Activated naive CD4-positive, alpha-beta T cell treated with Interleukin-2 at 50 U/mL for 16 hours (primary cell): ENCODE measurements at places on chromosomes 6 and 20.

- no peak for DNase-seq
Measured at GRCh38 chr6:40176152-40176551, 241.9 kb upstream of the MOCS1 start.

DNA sequence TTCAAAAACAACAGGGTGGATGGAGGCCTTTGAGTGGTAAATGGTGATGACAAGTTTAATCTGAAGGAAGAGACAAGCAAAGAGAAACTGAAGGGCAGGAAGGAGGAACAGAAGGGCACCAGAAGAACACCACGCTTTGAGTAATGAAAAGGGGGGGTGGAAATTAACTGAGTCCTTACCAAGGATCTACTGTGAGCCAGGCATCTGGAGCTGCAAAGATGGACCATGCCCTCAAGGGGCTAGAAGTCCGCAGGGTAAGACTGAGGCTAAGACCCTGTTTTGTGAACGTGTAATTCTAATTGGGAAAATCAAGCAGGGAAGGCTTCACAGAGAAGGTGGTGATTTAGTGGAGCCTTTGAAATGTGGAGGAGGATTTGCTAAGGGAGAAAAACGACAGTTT lies 1.6 kb downstream of the NDRG3 start:
- DNase-seq: no peak

DNA sequence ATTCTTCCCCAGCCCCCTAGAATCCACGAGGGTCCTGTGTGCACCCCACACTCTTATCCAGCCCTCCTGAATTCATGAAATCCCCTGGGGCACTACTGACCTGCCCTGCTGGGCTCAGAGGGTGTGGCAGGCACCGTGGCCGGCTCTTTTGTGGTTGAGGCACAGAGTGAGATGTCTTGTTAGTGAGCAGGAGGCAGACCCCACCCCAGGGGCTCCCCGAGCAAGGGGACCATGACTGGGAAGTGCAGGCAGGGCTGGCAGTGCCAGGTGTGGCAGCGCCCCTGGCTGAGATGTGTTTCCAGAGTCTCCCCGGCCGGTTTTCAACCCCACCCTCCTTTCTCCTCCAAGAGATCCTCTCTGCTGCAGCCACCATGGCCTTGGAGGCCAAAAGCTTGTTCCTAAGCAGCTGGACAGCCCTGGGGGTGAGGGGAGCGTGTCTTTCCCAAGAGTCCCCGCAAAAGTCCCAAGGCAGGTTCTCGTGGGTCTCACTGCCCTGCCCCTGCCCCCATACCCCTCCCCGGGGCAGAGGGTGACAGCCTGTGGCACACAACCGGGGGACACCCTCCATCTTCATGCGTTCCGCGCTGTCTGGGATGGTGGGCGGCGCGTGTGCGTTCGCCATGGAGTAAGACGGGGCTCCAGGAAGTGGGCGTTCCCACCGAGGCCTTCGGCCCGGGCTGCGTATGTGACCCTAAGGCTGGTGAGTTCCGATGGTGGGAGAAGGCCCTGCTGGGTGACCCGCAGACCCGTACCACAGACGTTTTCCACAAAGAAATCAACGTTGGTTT lies 208.9 kb downstream of the TAF4 start:
- no peak for DNase-seq

DNA sequence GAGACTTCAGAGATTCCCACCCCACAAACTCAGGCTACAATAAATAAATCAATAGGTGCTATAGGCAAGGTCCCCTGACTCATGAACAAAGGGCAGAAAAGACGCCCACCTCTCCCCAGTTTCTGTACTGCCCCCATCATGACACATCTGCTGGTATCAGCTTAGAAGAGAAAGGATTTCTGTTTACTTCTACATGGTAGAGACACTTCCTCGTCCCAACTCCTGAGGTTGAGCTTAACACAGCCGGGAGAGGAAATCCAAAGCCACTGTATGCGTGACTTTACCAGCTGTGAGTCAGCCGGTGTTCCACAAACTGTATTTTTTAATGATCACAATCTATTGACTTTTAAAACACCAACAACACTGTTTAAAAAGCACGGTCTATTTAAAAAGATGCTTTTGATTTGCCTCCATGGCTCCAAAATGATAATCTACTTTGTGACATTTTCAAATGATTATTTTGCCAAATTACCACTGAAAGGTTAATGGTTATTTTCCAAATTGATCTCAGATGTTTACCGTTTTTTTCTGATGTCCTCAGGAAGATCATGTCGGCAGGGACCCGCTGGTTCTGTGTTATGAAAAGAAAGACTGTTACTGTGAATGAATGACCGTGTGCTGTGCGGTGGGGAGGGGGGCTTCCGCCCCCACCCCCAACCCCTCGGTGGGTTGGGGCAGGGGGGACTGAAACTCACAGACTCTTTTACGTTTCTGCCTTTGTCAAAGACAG lies 72.5 kb downstream of the ATP9A start:
- peak; percentile 17 for DNase-seq

DNA sequence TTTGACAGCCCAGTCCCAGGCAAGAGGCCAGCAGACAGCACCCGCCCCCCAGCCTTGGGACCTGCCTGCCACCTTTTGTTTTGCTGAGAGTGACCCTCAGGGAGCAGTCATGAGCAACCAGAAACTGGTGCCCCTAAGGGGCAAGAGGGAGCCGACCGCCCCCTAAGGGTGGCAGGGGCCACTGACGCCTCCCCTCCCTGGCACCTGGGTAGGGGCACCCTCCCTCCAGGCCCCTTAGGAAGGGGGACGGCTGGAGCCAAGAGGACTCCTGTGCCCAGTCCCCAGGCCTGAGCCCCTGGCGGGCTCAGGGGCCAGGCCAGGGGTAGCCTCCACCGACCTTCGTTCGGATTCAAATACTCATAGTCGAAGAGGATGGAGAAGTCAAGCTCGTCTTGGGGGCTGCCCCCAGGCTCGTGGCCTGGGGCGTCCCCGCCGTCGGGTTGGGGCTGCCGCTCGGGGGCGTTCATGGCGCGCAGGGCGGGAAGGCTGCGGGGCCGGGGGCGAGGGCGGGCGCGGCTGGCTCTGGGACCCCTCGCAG lies 417 bp downstream of the NFATC2 start:
- DNase-seq: peak; percentile 64

DNA sequence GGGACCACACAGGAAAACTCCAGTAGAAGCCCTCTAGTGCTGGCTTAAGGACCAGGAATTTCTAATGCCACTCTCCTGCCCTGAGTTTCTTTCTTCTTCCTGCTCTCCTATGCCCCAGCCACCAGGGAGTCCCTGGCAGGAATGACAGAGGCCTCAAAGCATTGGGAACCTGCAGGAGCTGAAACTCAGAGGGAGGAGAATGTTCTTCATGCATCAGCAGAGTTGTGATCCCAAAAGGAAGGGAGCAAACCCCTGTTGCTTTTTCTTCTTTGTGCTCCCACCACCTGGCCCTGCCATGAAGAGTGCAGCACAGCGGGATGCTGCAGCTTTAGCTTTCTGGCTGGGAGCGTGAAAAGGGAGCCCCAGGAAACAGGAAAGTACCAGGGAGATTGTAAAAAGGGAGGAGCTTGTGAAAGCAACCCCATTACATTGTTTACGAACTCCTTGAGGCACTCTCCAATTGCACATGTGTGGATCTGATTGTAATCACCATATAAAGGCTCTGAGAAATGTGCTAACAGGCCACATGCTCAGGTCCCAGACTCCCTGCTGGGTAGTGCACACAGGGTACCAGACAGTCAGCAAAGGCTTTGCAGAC lies 34.7 kb upstream of the FKBP1A start:
- DNase-seq: no peak

GRCh38 chr6:119312441-119312840 lies 37.1 kb downstream of the MAN1A1 start:
- DNase-seq: no peak

- peak; percentile 60 for DNase-seq
Measured at GRCh38 chr6:127516662-127517273, 2.4 kb downstream of the MTCL3 start.
